ENCODE measurements at places on chromosomes 7 and 10.

DNA sequence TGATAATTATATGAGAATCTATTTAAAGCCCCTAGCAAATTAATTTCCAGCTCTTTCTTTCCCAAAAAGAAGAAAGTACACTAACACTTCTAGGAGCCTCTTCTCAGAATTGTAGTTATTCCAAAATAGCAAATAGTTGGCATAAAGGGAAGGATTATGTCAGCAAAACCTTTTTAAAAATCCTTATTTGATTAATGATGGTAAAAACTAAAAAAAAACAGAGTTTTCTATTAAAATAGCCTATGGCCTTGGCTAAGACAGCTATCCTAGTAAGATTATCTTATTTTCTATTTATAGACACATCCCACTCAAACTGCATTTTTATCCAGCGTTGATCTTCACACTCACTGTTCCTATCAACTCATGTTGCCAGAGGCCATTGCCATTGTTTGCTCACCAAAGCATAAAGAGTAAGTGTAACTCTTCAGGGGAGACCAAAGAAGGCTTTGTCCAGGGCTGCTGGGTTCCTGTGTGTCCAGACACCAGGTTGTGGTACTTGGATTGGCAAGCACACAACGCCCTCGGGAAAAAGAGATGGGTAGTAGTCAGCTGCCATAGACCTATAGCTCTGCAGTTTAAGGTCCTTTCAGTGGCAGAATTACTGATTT is 31.5 kb downstream of the ACTA2 start:
- DNase-seq = no peak

DNA sequence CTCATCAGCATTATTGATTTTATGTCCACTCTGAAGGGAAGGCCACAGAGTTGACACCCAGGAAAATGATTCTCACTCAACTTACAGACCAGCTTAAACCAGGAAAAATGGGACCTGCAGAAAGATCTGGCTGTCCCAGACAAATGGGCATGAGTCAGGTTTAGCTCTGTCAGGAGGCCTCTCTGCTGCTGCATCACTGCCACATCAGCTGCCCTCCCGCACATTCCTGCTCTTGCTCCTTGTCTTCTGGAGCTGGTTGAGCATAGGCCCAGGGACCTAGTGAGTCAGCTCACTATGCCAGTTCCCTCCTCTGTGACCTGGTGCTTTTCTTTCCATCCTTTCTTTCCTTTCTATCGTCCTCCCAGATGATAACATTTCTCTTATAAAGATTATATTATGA is 18.8 kb upstream of the SMNDC1 start:
- no peak for DNase-seq

GRCh38 chr7:152851326-152851725 is 91.8 kb downstream of the ACTR3B start:
- DNase-seq = no peak

DNA sequence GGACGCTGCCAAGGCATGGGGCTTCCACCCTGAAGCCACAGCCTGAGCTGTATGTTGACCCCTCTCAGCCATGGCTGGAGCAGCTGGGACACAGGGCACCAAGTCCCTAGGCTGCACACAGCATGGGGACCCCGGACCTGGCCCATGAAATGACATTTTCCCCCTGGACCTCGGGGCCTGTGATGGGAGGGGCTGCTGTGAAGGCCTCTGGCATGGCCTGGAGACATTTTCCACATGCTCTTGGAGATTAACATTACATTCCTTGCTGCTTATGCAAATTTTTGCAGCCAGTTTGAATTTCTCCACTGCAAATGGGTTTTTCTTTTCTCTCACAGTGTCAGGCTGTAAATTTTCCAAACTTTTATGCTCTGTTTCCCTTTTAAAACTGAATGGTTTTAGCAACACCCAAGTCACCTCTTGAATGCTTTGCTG is 463.6 kb downstream of the ZWINT start:
- DNase-seq = no peak

DNA sequence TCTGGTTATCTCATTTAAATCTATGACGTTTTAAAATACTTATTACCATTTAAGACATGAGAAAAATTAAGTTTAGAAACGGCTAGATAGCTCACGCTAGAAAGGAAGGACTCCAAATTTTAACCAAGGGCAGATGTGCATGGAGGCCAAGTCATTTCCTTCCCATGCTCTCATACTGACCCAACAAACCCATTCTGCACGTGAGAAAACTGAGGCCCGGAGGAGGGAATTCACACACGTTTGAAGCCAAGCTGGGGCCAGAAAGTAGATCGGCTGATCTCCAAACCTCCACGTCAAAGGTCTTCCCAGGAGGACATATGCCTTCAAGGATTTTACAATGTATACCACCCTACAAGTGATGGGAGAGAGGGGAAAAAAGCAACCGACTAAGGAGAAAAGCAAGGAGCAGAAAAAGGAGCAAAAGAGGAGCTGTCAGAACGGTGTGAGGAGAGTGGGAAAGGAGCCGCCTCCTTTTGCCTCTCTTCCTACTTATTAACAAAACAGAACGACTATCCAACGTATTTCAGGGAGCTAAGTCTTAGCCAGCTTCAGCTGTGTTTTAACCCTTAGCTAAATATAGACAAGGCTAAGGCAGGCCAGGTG is 645 bp upstream of the SIRT1 start:
- DNase-seq = no peak

DNA sequence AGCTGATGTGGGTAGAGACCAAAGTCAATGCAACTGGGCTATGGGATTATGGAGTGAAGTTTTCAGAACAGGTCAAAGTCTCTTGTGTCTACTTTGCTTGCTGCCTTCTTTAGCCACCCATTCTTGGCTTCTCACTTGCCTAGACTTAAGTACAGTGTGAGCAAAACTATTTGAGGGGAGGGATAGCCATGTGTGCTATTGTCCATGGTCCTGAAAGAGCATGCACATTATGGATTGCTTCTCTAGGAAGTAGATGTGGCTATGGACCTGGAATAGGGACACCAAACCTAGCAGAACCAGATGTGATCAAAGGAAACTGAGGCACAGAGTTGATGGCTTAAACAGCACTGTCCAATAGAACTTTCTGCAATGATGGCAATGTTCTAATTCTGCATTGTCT is 81.9 kb upstream of the ZNF800 start:
- DNase-seq = no peak

DNA sequence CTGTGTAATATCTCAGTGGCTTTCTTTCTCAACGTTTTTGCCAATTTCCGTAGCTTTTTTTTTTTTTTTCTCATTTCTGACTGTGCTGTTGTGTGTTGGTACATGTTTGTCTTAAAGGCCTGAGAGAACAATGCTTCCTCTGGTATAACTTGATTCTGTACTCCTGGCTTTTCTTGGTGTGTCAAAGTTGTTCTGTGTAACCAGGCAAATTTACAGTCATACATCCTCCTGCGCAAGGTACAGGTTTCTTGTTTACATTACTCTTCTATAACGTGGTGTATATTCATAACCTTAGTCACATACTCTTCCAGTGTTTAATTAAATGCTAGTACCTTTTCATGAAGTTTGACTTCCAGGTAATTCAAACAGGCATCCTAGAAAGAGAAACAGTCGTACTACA is 8.3 kb upstream of the ARHGAP12 start:
- DNase-seq = no peak

DNA sequence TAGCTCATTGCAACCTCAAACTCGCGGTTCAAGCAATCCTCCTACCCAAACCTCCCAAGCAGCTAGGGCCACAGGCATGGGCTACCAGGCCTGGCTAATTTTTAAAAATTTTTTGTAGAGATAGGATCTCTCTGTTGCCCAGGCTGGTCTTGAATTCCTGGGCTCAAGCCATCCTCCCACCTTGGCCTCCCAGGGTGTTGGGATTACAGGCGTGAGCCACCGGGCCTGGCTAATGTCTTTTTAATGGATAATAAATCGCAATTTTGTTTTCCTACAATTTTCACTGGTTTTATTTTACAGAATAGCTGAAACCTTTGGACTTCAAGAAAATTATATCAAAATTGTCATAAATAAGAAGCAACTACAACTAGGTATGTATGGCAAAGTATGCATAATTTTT is 10.9 kb downstream of the NUB1 start:
- no peak for DNase-seq

GRCh38 chr7:47576031-47576865 is 5.7 kb downstream of the TNS3 start:
- no peak for DNase-seq

DNA sequence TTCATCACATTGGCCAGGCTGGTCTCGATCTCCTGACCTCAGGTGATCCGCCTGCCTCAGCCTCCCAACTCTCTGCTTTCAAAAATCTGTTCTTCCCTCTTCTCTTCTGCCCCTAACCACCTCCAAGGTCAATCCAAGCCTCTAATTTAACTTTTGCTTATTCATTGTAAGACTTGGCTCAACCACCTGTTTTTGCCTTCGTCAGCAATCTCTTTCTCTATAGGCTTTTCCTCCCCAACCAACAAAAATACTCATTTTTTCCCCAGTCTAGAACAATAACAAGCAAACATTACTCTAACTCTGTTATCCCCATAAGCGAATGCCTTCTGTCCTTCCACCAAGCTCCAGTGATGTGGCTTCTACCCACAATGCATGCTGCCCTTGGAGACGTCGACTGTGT is 89.8 kb upstream of the NMT2 start:
- DNase-seq = no peak

GRCh38 chr7:55469271-55469681 is 103.0 kb downstream of the VOPP1 start:
- DNase-seq = no peak

DNA sequence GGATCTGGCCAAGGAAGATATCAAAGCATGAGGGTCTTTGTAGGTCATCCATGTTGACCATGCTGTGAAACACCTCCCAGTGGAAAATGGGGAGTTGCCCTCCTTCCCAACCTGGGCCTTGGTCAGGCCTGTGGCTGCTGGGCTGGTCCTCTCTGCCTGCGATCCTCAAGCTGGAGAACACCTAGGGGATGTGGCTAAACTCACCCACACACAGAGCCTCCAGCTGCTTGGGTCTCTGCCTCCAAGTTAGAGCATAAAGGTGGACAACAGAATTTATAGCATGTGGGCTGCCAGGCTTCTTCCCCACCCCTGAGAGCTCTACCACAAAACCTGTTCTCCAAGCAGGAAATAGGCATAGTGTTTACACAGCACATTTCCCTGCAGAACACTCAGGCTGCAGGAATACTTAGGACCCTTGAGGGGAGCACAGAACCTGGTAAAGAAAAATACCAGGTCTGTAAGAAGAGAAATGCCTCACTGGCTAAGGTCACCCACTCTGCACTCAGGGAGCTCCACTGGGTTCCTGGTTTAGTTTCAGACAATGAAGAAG is at the start of gene SFTPA2:
TSS of gene SFTPA2 (minus strand) at position 248 of the 550 bp plus-strand sequence. CDS start 924 bp downstream, outside the sequence.
- DNase-seq = no peak

Measured in stimulated activated CD4-positive, alpha-beta T cell treated with anti-CD3 and anti-CD28 coated beads, TNF-alpha, amount 100 ng/mL, for 4 hours (primary cell).